Nephron progenitor cell (in vitro differentiated cells): ENCODE measurements at places on chromosomes 3 and 15.
A peak's percentile ranks its signal among the peaks of the same experiment; 100 is the strongest.

DNA sequence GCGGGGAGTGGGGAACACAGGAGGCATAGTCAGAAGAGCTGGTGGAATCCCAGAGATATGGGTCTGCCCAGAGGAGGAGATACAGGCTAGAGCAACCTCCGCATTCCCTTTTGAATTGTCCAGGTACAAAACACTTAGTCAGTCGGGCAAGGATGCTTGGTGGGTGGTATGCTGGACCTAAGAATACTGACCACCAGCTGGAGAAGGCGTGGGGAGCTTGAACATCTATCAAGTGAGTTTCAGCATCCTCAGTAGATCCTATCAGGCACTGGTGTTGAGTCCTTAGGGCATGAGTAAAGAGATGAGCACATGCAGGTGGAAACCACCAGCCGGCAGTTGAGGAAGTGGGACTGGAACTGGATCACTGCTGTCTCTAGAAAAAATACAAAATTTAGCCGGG lies 14.7 kb upstream of the DIS3L start:
- DNase-seq, result no peak

DNA sequence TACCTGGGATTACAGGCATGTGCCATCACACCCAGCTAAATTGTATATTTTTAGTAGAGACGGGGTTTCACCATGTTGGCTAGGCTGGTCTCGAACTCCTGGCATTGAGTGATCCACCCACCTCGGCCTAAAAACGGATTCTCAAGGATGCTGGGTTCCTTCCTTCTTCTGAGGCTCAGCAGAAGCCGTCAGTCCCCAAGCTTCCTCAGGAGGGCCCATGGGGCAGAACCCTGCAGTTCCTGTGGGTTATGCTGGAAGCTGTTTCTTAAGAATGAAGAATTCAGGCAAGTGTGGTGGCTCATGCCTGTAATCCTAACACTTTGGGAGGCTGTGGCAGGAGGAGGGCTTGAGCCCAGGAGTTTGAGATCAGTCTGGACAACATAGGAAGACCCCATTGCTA lies 29.0 kb upstream of the ZNF710 start:
- no peak for DNase-seq

DNA sequence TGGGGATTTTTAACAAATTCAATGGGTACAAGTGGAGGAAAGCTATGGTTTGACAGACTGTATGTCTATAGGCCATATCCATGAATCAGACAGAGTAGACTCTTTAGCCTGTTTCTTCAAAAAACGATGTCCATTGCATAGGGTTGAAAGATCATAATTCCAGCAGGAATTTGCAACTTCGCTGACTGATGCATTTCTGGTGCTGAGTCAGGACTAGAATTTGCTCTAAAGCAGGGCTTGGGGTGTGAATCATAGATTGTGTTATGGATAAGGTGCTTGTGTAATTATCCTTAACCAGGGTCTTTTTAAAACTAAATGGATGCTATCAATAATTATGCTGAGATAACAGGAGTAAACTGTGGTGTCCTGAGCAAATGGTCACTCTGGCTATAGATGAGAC lies 200.4 kb upstream of the TBC1D5 start:
- no peak for DNase-seq

DNA sequence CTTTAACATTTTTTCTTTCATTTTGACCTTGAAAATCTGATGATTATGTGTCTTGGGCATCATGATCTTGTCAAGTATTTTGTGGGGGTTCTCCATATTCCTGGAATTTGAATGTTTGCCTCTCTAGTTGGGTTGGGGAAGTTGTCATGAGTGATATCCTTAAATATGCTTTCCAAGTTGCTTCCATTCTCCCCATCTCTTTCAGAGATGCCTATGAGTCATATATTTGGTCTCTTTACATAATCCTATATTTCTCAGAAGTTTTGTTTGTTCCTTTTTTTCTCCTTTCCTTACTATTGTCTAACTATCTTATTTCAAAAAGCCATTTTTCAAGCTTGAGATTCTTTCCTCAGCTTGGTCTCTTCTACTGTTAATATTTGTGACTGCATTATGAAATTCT lies 69.0 kb upstream of the CCDC80 start:
- no peak for DNase-seq

DNA sequence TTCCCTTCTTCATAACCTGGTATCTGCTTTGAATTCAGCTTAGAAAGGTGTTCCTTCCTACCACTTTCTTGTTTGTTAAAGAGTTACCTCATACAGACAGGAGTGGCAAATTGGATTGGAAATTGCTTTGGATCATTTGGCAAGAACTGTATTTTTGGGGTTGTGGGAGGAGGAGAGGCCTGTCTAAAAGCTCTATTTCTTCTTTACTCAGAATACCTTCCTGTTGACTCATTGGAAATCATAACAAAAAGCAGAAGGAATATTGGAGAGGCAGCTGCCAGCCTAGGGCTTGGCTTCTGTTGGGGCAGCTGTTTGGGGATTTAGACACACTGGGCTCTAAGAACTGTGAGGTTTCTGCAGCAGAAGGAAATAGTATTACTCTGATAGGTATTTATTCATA lies 14.2 kb downstream of the IQGAP1 start:
- no peak for DNase-seq

GRCh38 chr3:185030399-185030798 lies 122.5 kb downstream of the C3orf70 start:
- DNase-seq, result no peak

DNA sequence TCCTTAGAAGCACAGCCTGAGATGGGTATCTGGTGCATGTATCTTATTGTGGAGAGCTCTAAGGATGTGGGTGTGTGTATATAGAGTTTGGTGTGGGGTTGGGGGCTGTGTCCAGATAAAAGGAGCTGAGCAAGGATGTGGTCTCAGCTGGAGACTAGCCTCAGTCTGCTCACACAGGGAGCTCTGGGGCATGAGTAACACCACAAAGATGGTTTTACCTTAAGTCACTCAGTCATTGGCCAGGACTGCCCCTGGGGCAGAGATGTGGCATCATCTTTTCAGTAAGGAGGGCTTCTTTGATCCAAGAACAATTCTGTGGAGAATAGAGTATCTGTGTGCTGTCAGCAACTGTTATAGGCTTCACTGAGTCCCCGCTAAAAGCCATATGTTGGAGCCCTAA lies 163.4 kb upstream of the NUDT16 start:
- DNase-seq, result no peak

- DNase-seq, result no peak
These were observed 39.8 kb downstream of the TSC22D2 start for GRCh38 chr3:150447631-150448465.

DNA sequence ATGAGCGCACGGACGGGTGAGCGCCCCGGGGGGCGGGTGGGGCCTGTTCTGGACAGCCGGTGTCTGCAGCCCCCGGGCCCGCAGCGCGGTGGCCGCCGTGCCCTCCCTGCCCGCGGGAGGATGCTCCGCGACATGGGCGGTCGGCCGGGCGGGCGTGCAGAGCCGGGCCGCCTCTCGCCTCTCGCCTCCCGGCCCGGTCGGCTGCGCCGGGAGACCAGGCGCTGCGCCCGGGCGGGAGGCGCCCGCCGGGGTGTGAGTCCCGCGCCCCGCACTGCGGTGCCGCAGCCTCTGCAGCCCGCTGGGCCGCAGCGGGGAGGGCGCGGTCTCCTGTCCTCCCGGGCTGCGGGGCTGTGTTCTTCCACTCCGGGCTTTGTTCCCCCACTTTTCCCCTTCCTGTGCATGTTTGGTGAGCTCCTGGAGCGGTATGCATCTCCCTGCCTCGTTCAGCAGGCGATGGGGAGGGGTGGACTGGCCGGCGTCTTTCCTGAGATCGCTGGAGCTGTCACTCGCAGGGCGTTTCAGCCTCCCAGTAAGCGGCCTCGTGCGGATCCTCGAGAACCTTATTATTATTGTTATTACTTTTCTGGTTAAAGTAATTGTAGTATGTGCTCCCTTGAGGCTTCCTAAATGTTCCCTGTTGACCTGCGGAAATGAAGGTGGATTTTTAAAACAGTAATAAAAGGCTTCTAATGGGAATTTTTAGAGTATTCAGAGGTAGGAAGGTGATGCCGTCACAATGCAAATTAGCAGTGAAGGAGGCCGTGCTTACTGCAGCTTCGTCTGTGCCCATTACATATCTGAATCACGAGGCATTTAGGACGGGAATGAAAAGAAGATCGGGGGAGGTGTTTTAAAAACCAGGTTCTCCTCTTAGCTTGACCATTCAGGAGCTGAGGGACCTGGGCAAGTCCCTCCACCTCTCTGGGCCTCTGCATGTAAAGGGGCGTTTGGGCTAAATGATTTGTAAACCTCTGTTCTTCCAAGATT lies 593 bp downstream of the TMOD2 start:
- DNase-seq, result peak; percentile 47

GRCh38 chr3:193391902-193392301 lies 13.3 kb upstream of the ATP13A5 start:
- DNase-seq, result no peak

- no peak for DNase-seq
These were observed 332.2 kb upstream of the GOLIM4 start for GRCh38 chr3:168427835-168428475.

- no peak for DNase-seq
These were observed 619.4 kb downstream of the PYDC2 start for GRCh38 chr3:192080336-192080735.

DNA sequence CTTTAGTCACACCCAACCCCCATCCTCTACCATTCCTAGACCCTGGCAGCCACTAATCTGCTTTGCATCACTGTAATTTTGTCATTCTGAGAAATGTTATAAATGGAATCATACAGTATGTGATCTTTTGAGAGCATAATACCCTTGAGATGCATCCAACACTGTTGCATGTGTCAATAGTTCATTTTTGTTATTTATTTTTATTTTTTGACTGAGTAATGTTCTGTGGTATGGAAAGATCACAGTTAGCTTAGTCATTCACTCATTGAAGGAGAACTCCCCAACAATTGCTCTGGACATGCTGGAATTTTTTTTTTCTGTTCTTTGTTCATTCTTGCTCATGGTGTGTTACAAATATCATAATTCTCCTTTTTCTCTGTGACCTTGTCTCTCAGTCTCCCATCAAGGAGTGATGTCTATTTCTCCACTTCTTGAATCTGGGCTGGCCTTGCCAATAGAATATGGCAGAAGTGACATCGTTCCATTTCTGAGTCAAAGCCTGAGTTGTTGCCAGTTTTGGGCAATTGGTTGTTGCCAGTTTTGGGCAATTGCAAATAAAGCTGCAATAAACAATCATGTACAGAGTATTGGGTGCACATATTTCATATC lies 6.8 kb upstream of the ADPGK start:
- no peak for DNase-seq
